DMS153 (cell line): ENCODE measurements at places on chromosomes 2 and 18.
A peak's percentile ranks its signal among the peaks of the same experiment; 100 is the strongest.

- DNase-seq: no peak
These were observed 64.2 kb upstream of the THOC1 start for GRCh38 chr18:332007-332406.

- DNase-seq: no peak
These were observed 265.2 kb upstream of the CXCR4 start for GRCh38 chr2:136383167-136383566.

DNA sequence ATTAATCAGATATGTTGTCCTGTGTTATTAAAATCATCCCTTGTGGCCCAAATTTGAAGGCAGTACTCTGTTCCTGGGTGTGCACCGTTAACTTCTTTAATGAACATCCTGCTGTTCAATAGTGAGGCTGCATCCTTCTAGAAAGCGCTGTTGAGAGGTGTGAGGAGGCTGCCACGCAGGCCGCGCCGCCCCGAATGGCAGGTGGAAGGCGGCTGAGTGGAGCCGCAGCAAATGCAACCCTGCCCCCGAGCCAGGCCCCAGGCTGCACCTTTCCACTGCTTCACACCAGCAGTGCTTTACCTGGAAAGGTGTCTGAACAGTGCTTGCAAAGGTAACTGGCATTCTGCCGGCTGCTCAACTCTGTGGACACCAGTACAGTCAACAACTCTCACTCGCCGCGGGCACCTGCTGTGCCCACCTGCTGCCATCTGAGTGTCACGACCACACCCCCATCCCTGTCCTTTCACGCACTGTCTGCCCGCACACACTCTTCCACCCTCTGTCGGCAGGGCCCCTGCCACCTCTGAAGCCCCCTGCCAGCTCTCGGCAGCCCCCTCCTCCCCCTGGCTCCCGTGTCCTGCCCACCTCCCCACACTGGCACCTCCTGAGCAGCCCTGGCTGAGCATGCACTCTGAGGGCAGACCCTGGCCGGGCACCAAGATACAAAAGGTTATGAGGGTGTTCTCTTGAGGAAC is 70.9 kb downstream of the ODC1 start:
- peak; percentile 44 for DNase-seq

GRCh38 chr18:24263050-24263449 is 124.2 kb downstream of the CABYR start:
- DNase-seq: no peak

- DNase-seq: no peak
These were observed 126.4 kb upstream of the DLX2 start for GRCh38 chr2:172229125-172229524.

DNA sequence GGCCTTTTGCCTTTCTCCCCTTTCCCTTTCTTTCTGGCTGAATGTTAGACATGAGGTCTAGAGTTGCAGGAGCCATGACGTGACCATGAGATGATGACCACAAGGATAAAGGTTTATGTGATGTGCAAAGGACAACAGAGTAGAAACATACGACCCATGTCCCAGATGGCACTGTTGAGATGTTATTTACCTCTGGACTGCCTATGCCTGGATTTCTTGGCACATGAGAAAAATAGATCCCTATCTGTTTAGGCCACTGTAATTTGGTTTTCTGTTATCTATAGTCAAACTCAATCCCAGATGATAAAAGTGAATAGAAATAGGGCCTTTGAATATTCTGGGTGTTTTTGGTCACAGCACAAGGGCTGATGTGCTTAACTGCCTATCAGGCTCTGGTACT is 58.8 kb downstream of the GDF7 start:
- DNase-seq: no peak

DNA sequence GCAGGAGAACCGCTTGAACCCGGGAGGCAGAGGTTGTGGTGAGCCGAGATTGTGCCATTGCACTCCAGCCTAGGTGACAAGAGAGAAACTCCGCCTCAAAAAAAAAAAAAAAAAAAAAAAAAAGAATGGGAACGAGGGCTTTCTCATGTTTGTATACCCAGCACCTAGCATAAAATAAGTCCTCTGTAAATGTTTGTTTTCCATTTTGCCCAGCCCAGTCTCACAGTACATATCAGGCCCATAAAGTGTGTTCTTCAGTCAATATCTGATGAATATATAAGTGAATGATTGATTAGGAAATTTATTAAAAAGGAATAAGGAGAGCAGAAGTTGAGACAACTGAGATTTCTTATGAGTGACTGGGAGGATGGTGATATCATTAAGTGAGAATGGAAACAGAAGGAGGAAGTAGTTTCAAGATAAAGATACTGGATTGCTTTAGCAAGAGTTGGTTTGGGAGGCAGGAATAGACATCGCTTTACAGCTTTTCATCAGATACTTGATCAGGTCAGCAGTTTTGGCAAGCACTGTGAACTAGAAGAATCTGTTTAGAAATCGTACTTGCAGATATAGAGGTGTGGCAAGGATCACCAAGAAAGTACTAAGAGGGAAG is 327.5 kb downstream of the KIAA1328 start:
- no peak for DNase-seq

- no peak for DNase-seq
These were observed 113.5 kb upstream of the NDUFV2 start for GRCh38 chr18:8989017-8989416.

DNA sequence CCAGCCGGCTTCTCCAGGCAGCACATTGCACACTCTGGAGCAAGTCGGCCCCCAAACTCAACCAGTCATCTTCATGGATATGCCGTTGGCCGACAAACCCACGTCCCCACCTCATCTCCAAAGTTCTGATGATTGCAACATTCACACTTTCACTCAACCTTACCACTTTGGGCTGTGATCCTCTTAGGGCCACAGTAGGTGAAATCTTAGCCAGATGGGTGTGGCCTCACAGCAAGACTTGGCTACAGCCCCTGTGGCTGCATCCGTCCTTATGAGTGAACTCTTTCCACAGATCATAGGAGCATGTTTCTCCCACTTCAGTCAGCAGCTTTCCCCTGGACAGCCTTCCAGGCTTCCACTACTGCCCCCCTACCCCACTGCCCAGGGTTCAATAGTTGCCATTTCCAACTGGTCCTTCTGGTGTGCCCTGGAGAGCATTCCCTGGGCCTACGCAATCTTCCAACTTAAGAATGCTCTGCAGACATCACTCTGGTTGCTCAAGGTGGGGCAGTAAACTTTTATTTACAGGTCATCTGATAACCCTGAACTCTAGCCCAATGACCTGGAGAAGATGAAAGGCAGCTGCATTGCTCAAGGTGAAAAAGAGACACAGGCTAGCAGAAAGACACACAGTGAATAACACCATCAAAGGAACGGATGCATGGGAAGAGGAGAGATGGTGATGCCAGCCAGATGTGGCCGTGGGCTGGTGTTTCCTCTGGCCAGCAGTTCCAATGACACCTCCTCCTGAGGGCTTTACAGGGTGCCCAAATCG is 34.5 kb downstream of the ARL4C start:
- no peak for DNase-seq

DNA sequence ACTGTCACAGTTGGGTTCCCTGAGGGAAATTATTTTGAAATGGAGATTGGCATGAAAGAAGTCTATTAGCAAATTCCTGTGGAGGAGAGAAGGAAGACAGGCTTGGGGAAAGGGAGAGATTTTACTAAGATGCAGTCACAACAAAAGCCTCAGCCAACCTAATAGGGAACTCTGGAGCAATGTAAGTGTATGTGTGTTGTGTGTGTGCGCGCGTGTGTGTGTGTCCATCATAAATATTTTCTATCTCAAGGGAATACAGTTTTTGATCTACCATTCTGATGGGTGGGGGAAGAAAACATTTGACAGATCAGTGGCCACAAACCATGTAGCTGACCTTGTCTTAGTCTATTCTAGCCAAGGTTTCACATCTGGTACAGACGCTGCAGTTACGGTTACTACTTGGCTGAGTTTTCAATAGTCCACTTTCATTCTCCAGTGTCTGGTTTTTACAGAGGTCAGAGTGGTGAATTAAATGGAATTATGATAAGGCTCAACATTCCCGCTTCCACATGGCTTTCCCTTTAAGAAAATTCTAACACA is 72.6 kb downstream of the MREG start:
- DNase-seq: no peak

DNA sequence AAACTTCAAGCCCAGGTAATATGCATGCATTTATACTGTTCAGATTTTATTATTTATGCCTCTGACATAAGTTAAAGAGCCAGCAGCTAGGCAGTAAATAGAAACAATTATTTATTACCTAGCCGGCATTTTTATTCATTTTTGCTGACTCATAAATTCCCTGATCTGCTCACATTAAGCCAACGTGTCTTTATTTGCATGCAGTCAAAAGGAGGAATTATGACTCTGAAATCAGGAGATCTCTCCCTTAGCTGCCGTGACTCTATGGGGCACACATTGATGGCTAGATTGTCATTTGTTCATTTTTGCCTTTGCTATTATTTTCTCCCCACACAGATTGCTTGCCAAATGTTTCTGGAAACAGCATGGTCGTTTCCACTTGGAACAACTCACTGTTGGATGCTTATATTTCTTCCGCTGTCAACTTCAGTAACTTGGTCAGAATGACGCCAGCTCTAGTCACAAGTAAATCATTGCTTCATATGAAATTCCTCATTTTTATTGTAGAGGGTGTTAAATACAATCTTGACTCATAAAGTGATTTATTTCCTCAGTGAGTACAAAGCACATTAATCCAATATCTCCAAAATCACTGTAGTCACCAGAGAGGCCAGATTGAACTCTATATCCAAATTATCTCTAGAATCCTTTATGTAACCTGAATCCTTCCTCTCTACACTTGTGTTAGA is 15.9 kb upstream of the ZBTB14 start:
- DNase-seq: no peak

GRCh38 chr2:80429251-80429650 is 124.7 kb upstream of the LRRTM1 start:
- DNase-seq: no peak
